EH (cell line): ENCODE measurements at places on chromosomes 13 and 19.

DNA sequence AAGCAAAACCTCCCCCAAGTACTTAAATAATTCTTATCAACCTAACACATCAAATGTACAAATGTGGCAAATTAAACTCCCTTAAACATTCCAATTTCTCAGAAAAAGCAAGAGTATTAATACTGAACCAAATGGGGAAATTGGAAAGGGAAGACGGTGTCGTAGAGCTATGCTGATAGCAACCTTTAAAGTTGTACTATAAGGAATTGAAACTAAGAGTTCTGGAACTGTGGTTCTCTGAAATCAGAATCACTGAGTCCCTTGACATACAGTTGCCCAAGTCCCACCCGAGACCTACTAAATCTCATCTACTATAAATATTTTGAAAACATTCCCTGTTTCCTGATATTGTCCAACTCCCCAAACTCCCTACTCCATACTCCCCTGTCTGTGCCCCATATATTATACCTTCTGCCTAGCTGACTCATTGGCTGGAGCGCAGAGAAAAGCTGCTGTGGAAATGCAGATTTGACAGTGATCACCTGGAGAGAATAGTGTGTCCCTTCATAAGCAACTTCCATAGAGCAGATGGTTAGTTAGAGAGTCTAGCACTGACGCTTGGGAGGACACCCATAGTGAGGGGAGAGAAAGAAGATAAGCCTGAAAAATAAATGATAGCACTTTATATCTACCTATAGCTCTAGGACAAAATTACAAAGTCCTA is 51.4 kb upstream of the ITM2B start:
- no peak for DNase-seq

DNA sequence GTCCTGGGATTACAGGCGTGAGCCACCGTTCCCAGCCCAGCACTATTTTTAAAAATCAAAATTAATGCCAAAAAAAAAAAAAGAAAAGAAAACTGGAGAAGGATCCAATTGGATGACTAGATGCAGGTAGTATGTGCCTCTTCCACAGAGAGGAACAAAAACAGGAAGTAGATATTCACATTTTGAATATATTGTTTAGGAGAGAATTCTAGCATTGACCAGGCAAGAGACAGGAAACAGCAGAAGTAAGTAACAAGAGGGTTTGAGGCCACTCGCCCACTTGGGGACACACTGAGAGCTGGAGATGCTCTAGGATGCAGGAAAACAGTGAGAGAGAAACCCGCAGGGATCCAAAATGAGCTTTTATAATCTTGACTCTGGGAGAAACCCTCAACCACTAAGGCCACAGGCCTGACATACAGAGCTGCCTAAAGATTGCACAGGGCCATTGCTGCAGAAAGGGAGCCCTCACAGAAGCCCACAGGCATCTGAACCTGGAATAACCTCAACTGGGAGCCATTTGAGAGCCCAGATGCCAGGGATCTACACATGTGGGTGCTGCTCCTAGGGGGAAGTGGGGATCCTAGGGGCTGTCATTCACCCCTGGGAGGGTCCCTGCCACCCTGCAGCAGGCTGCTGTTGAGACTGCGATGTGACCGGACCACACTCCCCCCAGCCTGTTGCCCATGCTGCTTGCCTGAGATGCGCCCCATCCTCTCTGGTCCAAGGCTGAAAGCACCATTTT is 28.2 kb downstream of the IGFL2 start:
- no peak for DNase-seq

GRCh38 chr13:110912651-110913051 is 2.2 kb downstream of the ANKRD10 start:
- peak; percentile 68 for DNase-seq

- peak; percentile 64 for DNase-seq
Observed at GRCh38 chr19:31110336-31110735, 238.9 kb downstream of the TSHZ3 start.

DNA sequence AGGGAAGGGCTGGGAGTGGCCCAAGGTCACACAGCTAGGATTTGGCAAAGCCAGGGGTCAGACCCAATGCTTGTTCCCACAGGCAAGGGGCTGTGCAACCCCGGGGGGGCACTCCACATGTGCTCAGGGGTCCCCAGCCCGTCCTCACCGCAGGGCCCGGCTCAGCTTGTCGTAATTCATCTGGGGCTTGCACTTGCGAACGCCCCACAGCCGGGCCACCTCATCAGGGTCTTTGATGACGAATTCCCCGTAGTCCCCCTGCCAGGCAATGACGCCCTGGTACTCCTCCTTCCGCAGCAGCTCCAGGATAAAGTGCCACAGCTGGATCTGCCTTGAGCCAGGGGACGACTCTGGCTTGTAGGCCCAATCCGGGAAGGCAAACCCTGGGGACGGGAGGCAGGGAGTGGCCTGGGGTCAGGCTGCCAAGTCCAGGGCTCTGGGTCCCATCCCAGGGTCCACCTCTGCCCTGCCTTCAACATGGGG is 4.7 kb downstream of the ERF start:
- no peak for DNase-seq

- DNase-seq, result peak; percentile 56
Observed at GRCh38 chr13:93227280-93227877, 772 bp downstream of the GPC6 start.

DNA sequence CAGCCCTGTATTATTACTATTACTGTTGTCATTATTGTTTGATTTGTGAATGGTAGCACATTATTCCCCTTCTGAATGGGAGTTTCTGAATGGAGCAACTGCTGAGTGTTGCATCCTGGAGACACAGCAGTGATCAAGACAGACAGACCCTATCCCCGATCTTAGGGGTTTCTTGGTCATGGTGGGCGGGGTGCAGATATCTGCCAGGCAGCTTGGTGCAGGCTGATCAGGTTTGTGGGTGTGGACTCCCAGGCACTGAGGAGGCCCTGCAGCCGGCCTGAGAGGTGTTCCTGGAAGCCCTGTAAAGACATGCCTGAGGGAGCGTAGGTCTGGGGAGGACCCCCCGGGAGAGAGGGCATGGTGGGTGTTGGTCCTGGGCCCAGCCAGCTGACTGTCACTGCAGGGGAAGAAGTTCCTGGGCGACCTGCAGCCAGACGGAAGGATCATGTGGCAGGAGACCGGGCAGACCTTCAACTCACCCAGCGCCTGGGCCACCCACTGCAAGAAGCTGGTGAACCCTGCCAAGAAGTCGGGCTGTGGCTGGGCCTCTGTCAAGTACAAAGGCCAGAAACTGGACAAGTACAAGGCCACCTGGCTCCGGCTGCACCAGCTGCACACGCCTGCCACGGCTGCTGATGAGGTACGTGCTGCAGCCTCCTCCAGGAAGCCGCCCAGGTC is 2.1 kb downstream of the MPND start:
- DNase-seq, result no peak

GRCh38 chr19:49599378-49600295 is 8.7 kb downstream of the PRR12 start:
- no peak for DNase-seq

- no peak for DNase-seq
Observed at GRCh38 chr13:32213626-32214025, 101.5 kb downstream of the ZAR1L start.

DNA sequence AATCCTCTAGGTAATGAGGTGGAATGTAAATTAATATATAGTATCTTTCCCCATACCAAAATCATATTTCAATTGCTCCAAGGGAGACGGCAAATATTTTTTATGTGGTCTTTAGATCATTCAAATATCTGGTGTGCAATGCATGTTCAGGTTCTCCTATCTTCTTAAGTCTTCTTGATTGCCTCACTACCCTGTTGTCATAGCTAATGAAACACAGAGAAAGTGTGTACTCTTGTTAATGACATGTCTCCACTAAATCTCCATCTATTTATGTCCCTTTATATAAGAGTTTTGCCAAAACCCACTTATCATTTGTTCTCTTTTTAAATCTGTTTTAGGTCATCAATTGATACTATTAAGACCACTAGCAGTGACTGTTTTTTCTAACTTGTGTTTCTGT is 6.6 kb downstream of the STARD13 start:
- no peak for DNase-seq

GRCh38 chr19:53795019-53795418 is 29.1 kb downstream of the NLRP12 start:
- no peak for DNase-seq

GRCh38 chr13:50999641-51000040 is 90.0 kb downstream of the RNASEH2B start:
- no peak for DNase-seq

- peak; percentile 62 for DNase-seq
Observed at GRCh38 chr13:93260591-93260990, 34.0 kb downstream of the GPC6 start.

- peak; percentile 100 for DNase-seq
Observed at GRCh38 chr13:30743319-30744055, 8.1 kb downstream of the ALOX5AP start.

DNA sequence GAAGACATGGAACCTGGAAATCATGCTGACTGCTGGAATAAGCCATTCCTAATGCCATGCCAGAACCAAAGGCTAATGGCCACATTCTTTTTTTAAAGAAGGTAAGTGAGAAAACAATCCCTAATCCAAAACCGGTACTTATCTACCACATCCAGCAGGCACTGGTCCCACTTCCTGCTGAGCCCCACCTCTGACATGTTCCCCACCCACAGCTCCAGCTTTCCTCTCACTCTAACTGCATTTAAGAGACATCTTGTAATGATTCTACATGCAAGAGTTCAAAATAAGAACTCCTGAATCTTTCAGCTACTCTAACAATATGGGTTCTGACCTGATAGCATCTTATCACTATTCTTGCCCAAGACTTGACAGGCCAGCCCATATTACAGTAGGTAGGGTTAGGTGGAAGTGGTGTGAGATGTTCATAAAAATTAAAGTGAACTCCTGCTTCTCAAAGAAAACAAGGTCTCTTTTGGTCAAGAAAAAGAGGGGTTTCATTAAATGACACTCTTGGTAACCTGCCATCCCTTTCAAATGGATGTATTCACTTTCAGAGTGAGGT is 41.9 kb downstream of the N4BP2L2 start:
- DNase-seq, result no peak

DNA sequence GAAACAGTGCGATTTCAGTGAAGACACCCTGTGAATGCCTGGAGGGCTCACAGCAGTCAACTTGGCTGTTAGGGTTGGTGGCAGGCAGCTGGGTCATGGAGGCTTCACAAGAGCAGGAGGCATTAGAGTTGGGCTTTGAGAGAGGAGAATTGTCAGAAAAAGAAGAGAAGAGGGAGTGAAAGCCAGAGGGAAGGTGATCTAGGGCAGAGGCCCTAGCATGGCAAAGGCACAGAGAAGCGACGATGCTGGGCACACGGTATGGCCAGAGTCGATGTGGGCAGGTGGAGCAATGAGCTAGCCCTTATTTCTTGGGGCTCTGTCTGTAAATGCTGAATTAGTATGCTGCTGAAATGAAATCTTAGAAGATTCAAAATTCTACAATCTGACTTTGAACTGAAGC is 52.6 kb upstream of the OLFM4 start:
- no peak for DNase-seq

DNA sequence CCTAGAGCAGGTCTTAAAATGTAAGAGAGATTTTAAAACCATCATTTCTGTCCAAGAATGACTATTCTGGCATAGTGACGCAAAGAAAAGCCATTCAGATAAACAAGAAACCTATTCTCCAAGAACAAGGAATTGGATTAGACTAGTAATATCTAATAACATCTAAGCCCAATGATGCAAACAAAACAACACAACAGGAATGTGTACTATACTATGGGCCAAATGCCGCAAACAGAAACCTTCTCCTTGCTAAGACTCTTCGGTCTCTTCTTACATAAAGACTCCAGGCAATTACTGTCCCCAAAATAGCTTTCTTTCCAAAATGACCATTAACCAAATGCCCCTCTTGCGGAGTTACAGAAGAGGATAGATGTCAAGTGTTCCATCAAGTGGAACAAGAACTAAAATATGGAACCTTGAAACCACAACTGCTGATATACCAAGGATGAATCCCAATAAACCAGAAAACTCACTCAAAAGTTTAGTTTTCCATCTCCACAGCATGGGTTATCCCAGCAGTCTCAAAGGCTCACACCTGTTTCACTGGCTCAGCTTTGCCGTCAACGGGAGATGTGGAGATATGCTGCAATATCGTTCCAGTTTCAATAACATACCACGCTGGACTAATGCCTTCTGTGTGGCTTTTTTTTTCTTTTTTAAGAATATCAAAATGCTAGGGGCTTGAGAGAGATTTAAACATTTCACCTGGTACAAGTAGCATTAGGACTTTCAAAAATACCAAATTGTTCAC is 76.2 kb downstream of the FOXO1 start:
- DNase-seq, result no peak

GRCh38 chr13:101514695-101515275 is 62.3 kb downstream of the ITGBL1 start:
- peak; percentile 70 for DNase-seq

DNA sequence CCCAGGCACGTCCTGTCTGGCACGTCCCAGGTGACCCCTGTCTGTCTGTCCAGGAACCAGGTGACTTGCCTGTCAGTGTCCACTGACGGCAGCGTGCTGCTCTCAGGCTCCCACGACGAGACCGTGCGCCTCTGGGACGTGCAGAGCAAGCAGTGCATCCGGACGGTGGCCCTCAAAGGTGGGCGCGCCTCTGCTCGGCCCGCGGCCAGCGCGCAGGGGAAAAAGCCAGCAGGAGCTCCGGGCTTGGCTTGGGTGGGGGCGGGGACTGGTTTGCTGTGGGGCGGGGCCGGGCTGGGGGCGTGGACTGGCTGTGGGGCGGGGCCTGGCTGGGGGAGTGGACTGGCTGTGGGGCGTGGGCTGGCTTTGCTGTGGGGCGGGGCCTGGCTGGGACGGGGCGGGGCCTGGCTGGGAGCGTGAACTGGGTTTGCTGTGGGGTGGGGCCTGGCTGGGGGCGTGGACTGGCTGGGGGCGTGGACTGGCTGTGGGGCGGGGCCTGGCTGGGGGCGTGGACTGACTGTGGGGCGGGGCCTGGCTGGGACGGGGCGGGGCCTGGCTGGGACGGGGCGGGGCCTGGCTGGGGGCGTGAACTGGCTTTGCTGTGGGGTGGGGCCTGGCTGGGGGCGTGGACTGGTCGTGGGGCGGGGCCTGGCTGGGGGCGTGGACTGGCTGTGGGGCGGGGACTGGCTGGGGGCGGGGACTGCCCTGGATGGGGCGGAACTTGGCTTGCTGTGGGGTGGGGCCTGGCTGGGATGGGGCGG is 7.2 kb downstream of the WDR18 start:
- DNase-seq, result peak; percentile 58

- DNase-seq, result no peak
Observed at GRCh38 chr13:87982400-87982799, 311.2 kb downstream of the SLITRK5 start.

GRCh38 chr13:67827992-67828391 is 597.9 kb upstream of the PCDH9 start:
- no peak for DNase-seq

- peak; percentile 22 for DNase-seq
Observed at GRCh38 chr13:38763446-38764381, 76.8 kb downstream of the FREM2 start.

- DNase-seq, result no peak
Observed at GRCh38 chr13:113087923-113088690, 17.5 kb upstream of the F7 start.

DNA sequence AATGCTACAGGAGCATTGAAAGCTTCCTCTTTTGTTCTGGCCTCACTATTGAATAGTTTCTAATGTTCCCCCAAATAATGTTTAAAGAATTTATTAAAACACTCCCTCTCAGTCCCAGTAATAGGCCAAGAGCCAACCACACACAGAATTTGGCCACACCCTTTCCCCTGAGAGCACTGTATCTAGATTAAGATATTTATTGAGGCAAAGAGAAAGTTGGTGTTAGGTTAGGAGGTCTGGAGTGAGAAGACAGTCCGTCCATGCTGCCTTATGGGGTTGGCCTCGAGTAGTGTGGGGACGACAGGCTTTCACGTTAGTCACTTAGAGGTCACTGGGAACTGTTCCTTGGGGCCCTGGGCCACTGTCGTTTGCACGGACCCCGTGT is 122.9 kb upstream of the RNF113B start:
- no peak for DNase-seq

- peak; percentile 98 for DNase-seq
Observed at GRCh38 chr19:10812902-10813404, 23.1 kb downstream of the TMED1 start.
